GM12865 (cell line): ENCODE measurements at places on chromosomes 7 and 10.
A peak's percentile ranks its signal among the peaks of the same experiment; 100 is the strongest.

- peak; percentile 39 for DNase-seq
Measured at GRCh38 chr7:110534241-110534931, 556.5 kb upstream of the LRRN3 start.

DNA sequence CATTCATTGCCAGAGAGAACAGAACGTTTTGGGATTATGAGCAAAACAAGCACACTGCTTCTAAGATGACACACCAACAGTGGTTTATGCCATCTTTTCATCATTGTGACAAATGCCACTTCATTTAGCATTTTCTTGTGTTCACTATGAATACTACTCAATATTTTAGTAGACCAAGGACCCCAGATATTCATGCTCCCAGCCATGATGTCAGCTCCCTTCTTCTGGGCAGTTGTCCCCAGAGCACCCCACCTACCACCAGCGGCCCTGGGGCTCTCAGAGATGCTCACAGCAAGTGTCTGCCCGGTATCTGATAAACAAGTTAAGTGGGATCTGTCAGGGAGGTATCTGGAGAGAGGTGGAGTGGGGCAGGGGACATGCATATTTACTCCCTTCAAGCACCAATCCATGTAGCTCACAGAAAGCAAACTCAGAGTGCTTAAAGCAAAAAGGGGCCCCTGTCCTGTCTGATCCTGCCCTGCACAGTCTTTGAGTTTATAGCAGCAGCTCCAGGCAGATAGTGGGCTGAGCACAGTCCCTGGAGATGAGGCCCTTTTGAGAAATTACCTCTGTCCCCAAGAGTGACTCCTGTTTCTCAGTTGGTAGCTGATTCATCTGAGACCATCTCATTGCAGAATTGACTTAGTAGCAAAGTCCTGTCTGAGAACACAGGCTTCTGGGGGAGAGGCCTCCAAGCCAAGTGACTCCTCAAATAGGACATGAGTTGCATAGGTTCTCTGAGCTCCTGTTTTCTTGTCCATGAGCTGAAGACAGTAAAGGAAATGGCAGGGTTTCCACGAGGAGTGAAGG is 281.8 kb upstream of the KLF6 start:
- DNase-seq, result no peak

DNA sequence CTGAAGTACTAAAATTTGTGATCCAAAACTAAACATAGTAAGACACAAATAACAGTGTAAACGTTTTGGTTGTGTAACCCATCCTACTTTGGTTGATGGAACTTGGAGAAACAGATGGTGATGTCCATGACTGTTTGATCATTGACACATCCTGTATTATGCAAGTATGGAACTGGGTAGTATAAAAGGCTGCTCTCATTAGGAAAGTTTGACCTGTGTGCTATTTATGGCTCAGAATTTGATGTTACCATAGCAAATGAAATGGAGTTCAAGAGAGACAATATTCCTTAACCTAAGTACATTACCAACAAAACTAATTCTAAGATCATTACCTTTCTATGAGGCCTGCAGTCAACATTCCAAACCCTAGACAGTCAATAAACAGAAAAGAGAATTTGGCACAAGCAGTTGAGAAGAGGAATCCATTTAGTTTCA is 39.9 kb downstream of the DKK1 start:
- DNase-seq, result no peak

GRCh38 chr7:158689488-158689887 is 15.1 kb downstream of the NCAPG2 start:
- no peak for DNase-seq

DNA sequence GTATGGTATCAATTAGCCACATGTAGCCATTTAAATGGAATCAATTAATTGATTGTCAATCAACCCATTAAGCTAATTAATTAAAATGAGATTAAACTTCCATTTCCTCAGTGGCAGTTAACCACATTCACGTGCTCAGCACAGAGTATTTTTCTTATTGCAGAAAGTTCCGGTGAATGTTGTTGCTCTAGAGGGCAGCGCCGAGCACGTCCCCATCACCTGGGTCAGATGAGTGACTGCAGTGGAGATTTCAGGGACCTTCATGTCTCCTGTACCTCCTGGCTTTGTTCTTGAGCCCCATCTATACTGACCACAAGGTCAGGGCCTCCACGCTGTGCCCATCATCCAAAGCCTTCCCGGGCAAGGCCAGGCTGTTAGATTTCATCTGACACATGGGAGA is 168.8 kb upstream of the MKI67 start:
- DNase-seq, result no peak

- DNase-seq, result no peak
Measured at GRCh38 chr7:42573881-42574672, 337.1 kb upstream of the GLI3 start.

- DNase-seq, result no peak
Measured at GRCh38 chr10:48364659-48365405, 58.4 kb downstream of the MAPK8 start.

GRCh38 chr7:150842716-150843115 is 9.6 kb upstream of the AOC1 start:
- DNase-seq, result no peak

DNA sequence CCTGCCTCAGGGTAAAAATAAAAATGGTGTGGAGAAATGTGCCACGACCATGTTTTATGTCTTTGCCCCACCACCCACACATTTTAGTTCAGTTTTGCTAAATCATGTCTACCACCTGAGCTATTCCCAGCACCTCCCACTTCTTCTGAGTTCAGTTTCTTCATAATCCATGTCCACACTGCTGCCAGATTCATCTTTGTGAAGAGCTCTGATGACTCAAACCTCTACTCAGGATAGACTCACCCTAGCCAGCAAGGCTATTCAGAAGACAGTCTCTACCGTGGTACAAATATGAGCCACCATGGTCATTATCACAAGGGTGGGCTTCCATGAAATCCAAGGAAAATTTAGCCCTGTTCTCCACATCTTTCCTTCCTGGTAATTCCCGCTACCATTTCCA is 231.1 kb upstream of the PRKCQ start:
- no peak for DNase-seq

GRCh38 chr10:119238577-119238976 is 31.2 kb downstream of the GRK5 start:
- DNase-seq, result no peak

DNA sequence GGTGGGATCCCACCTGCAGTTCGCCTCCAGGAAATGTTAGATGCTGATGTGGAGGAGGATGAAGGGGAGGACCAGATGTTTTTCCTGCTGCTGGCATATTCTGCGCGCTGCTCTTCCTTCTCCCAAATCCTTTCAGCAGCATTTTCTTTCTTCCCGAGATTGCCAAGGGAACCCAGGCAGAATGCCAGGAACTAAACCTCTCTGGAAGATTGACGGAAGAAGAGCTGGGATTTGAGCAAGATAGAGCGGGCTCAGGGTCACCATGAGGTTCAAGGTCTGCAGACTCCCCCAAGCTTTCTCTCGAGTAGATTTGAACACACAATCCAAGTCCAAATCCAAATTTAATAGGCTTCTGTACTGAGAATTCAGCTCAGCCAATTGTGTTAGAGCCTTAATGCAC is 345.2 kb upstream of the C7orf33 start:
- no peak for DNase-seq

DNA sequence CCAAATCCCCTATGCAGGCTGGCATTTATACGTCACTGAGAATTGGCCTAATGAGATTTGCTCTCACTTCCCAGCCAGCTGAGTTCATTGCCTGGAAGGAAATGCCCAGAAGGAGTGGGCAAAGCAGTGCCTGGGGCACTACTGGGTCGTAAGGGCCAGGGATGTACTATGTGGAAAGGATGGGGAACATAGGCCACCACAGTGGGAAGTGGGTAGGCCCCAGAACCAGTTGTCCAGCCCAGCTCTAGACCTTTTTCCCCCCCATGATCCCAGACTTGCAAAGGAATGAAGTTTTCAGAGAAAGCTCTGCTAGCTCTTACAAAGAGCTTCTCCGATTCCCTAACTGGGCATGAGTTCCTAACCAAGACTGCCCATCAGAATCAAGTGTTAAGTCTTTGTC is 13.9 kb downstream of the TRPV5 start:
- DNase-seq, result no peak

GRCh38 chr10:29256586-29256985 is 32.3 kb upstream of the LYZL1 start:
- DNase-seq, result no peak
